SK-MEL-5 (cell line): ENCODE measurements at places on chromosomes 3 and 15.

- DNase-seq = no peak
Measured at GRCh38 chr3:46116996-46117395, 89.7 kb upstream of the XCR1 start.

- no peak for DNase-seq
Measured at GRCh38 chr15:68484696-68485400, 52.9 kb upstream of the ITGA11 start.

DNA sequence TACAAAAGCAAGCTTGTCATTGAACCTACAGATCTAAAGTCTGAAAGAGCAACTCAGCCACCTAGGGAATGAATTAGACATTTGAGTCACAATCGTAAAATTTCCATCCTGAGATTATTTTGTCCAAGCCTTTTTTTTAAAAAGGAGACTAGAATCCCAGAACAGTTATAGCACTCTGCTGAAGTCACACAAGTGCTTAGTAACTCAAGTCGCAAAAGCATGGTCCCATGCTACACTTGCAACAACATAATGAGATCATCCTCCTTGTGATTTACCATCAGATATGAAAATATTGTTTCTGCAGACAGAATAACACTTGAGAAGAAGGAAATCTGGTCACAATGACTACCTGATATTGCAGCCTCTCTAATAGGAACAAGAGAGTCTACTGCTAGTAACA, 106.7 kb downstream of the ZIC4 start:
- no peak for DNase-seq

DNA sequence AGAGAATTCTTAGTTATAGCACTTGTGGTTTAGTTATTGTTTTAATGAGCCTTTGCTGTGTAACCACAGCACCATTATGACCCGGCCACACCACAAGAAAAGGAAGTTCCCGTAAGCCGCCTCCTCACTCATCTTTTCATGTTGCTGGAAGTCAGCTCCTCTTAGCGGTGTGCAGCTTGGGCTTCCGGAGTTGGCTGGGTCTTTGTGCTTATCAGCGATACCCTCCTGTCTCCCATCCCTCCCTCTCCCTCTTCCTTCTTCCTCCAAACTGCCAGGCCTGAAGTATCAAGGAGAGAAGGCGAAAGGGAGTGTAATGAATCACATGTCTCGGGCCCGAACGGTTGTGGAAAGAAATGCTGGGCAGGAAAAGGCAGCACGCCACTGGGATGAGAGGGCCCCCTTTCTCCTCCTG, 353.5 kb downstream of the MCTP2 start:
- DNase-seq = no peak

DNA sequence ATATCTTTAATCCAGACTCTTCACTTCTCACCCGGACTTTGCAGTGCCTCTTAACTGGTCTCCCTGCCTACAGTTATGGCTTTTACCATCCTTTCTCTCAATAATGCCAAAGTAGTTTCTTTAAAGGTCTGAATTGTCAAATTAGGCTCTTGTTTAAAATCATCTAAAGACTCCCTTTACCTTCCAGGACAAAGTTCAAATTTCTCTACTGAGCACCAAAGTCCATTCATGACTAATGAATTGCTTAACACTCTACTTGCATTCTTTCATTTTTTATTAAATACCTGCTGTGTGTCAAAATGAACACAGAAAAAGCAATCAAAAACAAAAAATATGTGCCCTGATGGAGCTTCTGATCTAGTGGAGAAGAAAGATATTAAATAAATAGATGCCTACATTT, 472.4 kb upstream of the UBE2E2 start:
- DNase-seq = no peak

DNA sequence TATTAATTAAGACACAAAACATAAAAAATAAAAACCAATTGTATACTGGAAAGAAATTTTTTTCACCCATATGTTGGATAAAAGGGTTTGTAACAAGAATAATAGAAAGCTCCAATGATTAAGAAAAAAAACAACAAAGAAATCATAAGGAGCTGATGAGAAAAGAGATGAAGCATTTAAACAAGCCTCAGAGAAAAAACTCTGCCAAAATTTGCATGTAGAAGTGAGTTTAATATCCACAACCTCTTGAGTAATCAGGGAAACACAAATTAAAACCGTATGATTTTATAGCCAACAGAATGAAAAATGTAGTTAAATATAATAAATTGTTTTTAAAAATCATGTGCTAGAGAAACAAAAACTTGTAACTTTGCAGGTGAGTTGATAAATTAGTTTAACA, 192.9 kb downstream of the BCHE start:
- no peak for DNase-seq

DNA sequence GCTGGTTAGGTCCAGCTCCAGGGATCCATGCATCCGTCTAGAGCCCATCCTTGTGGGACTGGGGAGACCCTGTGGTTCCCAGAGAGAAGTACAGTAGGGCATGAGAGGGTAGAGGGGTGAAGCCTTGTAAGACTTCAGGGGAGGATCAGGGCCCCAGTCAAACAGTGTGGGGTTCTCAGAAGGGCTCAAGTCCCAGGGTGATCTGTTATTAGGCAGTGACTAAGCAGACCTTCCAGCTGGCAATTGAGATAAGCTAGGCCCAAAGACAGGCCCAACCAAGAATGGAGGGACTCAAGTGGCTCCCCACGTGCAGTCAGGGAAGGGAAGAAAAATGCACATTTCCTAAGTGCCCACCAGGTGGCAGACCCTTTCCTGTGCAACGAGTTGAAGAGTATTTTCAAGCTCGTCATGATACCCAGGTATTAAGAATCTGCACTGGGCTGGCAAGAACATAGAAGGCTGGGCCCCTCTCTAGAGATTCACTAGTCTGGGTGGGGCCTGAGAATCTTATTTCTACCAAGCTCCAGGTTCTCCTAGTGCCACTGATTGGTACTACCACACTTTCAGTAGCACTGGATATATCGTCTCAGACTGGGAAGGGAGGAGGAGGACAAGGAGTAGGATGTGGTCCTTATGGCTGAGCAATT, 240.8 kb downstream of the NR1D2 start:
- peak; percentile 78 for DNase-seq

- no peak for DNase-seq
Measured at GRCh38 chr3:122184591-122184929, 1.1 kb downstream of the CASR start.

- no peak for DNase-seq
Measured at GRCh38 chr3:106022913-106023312, 154.1 kb upstream of the CBLB start.

GRCh38 chr3:86547692-86548091, 443.3 kb downstream of the VGLL3 start:
- no peak for DNase-seq

GRCh38 chr15:79339588-79340314, 28.8 kb downstream of the TMED3 start:
- peak; percentile 75 for DNase-seq

DNA sequence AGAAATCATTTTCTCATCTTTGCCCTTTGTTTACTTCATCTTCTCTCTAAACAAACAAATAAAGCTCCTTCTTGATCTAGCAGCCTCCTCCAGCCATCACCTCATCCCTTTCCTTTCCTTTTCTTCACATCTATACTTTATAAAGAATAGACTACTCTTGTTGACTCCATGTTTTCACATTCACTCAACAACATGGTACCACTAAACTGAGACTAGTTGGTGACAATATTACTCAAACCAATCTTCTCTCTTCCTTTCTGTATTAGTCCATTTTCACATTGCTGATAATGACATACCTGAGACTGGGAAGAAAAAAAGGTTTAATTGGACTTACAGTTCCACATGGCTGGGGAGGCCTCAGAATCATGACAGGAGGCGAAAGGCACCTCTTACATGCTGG, 324.7 kb downstream of the SOX2 start:
- DNase-seq = no peak

GRCh38 chr3:133532951-133533350, 40.5 kb upstream of the CDV3 start:
- no peak for DNase-seq

DNA sequence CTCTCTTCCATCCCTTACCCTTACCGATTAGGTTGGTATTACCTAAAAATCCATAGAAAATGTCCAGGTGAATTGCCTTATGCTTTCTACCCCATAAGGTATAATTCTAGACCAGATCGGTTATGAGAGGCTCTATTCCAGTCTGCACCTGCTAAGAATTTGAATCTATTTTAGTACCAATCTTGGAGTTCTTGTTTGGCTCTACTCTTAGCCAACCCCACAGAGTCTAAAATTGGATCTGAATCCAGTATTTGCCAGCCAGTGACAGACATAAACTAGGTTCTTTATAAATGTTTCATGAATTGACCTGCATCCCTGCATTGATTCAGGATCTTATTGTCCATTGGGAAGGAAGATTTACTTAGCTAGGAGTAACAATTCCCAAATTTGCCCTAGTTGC, 6.5 kb downstream of the KLHL24 start:
- no peak for DNase-seq

DNA sequence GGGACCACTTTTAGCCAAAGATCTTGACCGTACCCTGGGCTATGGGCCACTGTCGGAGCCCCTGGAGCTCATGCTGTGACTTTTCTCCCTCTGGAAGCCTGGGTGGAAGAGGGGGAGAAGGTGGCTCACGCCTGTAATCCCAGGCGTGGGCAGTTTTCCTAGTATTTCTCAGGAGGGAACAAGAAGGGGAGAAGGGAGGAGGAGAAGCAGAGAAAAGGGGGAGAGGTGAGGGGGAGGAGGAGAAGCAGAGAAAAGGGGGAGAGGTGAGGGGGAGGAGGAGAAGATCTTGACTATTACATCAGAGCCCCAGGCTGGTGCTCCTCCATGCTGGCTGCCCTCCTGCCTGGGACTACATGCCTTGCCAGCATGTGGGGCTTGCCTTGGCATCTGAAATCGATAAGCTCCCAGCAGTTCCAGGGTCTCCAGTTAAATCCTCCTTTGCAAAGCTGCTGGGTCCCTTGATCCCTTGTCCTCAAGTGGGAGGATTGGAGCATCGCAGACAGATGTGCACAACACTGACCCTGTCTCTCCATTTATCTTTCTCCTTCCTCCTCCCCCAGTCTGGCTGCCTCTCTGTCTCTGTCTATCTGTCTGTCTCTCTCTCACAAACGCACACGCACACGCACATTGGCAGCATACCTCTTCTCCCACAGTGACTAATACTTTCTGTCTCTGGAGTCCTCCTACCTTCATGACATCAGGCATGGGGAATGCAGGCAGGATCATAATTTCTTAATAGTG, 41.6 kb downstream of the MRAS start:
- peak; percentile 16 for DNase-seq

GRCh38 chr3:30347679-30348216, 258.7 kb upstream of the TGFBR2 start:
- no peak for DNase-seq

DNA sequence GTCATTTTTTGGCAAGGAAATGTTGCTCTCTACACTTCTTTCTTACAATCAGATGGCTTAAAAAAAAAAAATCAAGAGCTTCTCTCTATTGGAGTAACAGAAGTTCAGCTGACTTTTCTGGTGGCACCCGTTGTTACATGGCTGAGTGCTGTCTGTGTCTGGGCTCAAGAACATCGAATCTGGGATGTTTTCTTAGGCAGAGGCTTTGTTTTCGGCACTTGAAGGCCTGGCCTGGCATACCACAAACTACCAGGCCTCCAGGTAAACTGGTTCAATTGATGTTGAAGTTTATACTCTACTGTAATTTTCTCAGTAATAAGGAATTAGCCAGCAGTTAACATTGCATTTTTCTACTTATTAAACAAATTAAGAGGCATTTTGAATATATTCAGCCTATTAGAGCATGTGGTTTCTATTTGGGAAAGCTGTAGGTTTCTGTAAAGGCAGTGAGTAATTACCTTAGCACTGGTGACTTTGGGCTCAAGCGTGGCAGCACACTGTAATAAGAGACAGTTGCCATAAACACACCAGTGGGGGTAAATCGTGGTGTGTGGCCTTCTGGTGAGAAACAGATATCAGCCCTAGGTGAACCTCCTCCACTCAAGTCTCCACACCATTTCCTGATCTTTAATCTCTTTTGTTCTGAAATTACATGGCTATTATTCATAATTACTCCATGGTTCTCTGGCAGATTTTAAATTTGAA, 544.7 kb downstream of the MECOM start:
- no peak for DNase-seq

- DNase-seq = no peak
Measured at GRCh38 chr3:65406470-65406869, 632.2 kb downstream of the MAGI1 start.

GRCh38 chr3:97148931-97149330, 334.5 kb downstream of the EPHA6 start:
- DNase-seq = no peak

- no peak for DNase-seq
Measured at GRCh38 chr15:75211436-75212199, 9.9 kb downstream of the C15orf39 start.

- DNase-seq = no peak
Measured at GRCh38 chr3:15602146-15602536, 596 bp downstream of the BTD start.

DNA sequence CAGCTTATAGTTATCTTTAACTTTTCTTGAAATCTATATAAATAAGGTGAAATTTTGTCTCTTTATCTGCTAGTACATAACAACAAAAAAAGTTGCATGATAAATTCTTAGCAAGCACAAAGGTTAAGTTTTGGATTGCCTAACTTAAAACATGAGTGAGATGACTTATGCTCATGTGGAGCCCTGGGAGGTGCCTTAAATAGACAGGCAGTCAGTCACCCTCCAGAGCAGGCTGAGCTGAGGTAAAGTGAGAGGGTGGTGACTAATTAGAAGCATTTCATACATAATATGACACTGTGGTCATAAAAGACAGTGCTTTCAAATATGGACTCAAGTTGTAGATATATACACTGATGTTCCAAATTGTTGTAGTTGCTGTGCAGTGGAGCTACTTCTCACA, 14.6 kb upstream of the MME start:
- DNase-seq = peak; percentile 55

GRCh38 chr3:151552589-151552988, 91.7 kb upstream of the IGSF10 start:
- DNase-seq = no peak

DNA sequence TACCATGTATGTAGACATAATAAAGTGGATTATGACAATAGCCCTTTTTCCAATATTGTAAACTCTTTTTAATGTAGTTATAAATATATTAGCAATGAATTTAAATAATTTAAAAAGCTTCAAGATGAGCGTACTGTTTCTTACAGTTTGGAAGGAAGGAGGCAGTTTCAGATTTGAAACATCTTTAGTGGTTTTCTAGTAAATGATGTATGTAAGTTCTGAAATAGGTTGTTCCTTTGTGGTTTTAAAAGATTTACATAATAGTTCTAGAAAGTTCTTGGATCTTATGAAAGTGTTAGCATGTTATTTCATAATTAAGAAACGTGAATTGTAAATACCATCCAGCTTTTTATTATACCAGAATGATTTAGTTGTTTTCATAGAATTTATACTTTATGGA, 16.0 kb downstream of the DNAJC19 start:
- DNase-seq = no peak

GRCh38 chr3:132265028-132265427, 52.2 kb upstream of the ACP3 start:
- DNase-seq = no peak

GRCh38 chr3:99012051-99012450, 110.6 kb upstream of the DCBLD2 start:
- no peak for DNase-seq
